ENCODE measurements at places on chromosomes 7 and 10. TPM values are rescaled to one million over a fixed set of nuclear protein-coding genes. Genes with fewer than 3 reads are reported as not detected.
A peak's percentile ranks its signal among the peaks of the same experiment; 100 is the strongest.

Gene SDK1
- 14.4 TPM for total RNA-seq

- DNase-seq = peak; percentile 96
Measured at GRCh38 chr7:28685644-28686417, 272.3 kb downstream of the TRIL start.

GRCh38 chr10:110852255-110852896 is 19.4 kb upstream of the PDCD4 start:
- no peak for DNase-seq

Gene RARRES2
- 153 TPM for total RNA-seq

Gene DRGX
- total RNA-seq = not detected

DNA sequence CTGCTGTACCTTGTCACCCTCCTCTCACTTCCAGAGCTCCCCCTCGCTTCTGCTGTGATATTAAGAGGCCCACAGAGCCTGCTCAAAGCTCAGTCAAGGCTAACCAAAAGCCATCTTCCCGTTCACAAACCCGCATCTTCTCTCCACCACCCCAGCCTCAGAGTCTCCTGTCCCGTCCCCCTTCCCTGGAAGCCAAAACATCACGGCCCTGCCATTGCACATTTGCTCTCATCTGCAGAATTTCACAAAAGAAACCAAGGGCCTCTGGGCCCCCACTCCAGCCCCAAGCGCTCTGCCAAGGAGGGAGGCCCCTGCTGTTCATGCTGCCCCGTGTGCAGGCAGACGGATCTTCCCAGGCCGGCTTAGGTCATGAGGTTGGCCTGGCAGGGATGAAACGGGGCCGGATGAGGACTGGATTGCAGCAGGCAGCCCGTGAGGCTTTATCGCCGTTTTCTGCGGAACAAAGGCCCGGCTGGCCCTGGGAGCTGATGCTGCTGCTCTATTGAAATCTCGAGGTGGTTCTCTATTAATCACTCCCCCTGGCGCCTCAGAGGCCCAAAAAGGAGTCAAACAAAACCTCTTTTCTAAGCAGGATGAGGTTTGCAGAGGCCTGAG is 31.6 kb upstream of the FOXK1 start:
- DNase-seq = no peak

DNA sequence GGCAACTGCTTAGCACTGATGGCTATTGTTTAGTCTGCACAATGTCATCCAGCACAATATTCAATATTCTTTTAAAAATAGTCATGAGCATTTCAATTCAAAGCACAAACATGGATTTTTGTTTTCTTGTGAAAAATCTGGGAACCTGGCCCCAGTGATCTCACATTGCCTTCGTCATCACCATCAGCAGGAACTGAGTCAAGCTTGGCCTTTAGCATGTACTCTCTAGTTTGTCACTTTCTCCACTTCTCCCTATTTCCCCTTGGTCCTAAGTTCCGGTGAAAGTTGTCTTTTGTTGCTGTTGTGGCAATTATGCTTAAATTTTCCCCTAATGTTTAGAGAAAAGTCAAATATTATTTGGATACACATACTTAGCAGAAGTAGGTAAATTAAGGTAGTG is 252.9 kb upstream of the SORCS1 start:
- DNase-seq = no peak

All from posterior vena cava (tissue), 2 donors.